SK-N-SH treated with all-trans-retinoic acid at 6 μM for 48 hours (cell line): ENCODE measurements at places on chromosomes 1 and 21.

DNA sequence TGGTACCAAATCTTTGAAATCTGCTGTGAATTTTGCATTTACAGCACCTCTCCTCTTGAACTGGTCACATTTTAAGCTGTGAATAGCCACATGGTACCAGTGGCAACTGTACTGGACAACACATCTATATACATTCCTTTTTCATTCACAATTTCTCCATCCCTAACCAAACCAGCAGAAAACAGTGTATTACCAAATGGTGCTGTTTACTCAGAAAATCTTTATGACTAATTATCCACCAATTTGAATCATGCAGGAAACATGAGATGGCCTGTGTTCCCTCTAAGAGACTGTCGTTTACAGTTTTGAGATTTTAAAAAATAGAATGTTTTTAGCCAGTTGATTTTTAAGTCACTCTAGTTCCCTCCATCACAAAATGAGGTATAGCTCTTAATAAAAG, 17.6 kb upstream of the CCT8 start:
- ATAC-seq: peak; percentile 73

DNA sequence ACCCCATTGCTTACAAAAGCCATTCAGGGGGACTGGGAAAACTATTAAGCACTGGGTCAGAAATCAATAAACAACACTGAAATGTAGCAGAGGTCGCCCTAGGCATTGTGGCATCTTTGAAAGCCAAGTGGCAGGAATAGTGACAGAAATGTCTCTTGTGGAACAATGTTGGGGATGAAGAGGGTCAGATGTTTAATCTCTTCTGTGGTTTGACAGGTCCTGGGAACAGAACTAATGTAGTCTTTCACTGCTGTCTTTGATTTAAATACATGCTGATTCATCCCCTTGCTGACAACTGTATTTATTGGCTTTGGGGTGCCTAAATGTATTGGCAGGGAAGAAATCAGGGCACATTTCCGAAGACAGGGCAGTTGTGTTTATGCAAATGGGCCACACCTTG, 194.8 kb downstream of the ATG4C start:
- no peak for ATAC-seq

- ATAC-seq: no peak
Measured at GRCh38 chr1:202952818-202953217, 5.3 kb downstream of the ADIPOR1 start.

DNA sequence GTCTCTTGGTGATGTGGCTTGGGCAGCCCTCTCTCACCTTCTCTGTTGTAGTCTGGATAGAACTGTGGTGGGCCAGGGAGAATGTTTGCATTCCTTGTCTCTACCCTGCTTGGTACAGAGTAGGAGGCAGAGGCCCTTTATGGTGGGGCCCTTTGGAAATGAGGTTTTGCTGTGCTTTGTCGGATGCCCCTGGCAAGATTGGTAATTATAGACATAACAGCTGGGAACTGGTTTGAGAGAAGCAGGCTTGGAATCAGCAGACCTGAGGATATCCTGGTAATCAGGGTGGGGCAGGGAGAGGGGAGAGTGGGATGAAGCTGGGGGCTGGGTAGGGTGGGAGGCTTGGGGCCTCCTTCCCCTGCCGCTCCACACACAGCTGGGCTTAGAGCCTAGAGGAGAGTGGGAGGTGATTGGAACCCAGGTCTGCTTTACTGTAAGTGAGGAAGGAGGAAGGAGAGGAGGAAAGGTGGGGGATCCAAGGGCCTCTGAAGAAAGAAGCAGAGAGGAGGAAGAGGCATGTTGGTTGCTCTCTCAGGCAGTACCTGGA, 5.0 kb downstream of the VANGL2 start:
- no peak for ATAC-seq

GRCh38 chr1:224894915-224895314, 34.6 kb upstream of the DNAH14 start:
- ATAC-seq: peak; percentile 80

DNA sequence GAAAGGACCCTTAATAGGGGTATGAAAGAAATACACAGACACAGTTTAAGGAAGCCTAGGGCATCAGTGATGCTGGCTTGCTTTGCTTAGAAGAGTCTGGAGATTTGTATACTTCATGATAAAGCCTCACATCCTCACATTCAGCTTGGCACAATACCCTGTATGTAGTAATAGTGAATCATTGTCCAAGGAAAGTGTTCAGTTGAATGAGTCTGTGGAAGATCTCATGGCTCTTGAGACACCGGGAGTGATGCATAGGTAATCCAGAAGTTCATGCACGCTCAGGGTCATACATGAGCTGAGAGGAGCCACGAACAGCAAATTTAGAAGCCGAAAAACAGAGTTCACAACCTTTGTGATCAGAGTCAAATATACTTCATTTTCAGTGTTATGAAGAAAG, 537.2 kb upstream of the TMPRSS15 start:
- ATAC-seq: no peak

- ATAC-seq: no peak
Measured at GRCh38 chr21:42536601-42537000, 22.9 kb downstream of the SLC37A1 start.

GRCh38 chr1:24562625-24563024, 6.7 kb downstream of the NCMAP start:
- ATAC-seq: no peak

- ATAC-seq: peak; percentile 98
Measured at GRCh38 chr1:57599236-57599994, 175.6 kb upstream of the DAB1 start.

DNA sequence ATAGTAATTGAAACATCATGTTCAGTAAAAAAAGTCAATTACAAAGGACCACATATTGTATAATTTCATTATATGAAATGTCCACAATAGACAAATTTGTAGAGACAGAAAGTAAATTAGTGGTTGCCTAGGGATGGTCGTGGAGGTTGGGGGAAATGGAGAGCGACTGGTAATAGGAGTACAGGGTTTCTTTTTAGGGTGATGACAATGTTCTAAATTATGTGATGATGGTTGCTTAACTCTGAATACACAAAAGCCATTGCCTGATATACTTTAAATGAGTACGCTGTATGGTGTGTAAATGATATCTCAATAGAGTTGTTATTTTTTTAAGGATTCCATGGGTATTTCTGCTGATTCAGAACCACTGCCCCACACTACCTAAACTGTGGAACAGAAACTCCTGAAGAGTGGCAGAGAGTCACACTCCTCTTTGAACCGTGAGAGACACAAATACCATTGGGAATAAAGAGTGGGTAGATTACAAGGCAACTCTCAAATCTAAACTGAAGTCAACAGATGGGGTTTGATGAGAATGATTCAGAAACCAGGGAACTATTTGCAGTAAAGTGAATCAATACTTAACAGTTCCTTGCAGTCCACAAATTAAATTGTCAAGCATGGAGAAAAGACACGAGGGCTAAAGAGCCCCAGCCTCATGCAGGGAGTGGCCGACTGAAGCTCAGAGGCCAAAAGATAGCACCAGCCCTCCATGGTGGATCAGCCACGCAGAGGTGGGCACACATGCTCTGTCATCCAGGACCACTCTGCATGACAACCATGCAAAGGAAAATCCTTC, 118.0 kb downstream of the CAPN8 start:
- ATAC-seq: no peak

DNA sequence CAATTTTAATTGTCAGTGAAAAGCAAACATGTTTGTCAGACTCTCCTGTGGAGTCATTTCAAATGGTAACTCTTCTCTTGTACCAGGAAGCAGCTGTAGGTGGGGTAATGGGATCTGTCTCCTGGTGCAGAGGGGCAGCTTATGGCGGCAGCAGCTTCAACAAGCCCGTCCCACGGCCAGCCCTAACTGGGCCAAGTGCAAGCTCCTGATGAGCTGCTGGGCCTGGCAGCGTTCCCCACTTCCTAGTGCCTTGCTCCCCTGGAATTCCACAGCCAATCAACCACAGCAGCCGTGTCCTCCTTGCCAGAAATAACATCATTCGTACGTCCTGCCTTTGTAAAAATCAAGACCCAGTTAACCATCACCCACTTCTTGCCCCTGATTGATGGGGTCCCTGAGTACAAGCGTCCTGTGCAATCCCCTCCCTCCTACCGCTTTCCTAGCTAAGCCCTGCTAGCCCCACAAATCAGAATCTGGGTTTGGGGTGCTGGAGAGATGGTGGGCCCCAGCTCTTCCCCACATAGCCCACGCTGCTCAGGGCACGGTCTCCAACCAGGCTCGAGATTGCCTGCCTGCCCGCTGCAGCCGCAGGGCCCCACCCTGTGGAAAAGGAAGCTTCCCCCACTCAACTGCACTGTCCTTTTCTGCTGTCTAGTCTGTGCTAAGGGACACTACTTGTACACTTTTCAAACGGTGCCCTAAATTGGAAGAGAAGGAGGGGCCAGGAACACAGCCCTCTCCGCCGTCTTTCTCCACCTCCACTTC, 61.2 kb downstream of the TOR1AIP2 start:
- ATAC-seq: no peak

- no peak for ATAC-seq
Measured at GRCh38 chr1:4741876-4742423, 87.5 kb downstream of the AJAP1 start.
